ENCODE measurements at places on chromosomes 6 and 20.

GRCh38 chr6:109579361-109579760, 96.3 kb upstream of the ZBTB24 start:
- no peak for DNase-seq

- DNase-seq: no peak
Measured at GRCh38 chr6:3962291-3963280, 113.4 kb downstream of the FAM50B start.

- DNase-seq: peak; percentile 46
Measured at GRCh38 chr6:44126320-44127149, 717 bp downstream of the MRPL14 start.

GRCh38 chr20:45173522-45173921, 1.2 kb upstream of the PI3 start:
- no peak for DNase-seq

GRCh38 chr20:58899512-58899911, 47.0 kb downstream of the GNAS start:
- DNase-seq: no peak

Measured in T-helper 9 cell (primary cell).